Left ventricle myocardium inferior (tissue), 1 donor: ENCODE measurements at places on chromosomes 2 and 18. TPM values are rescaled to one million over a fixed set of nuclear protein-coding genes. Genes with fewer than 3 reads are reported as not detected.

- DNase-seq: no peak
Observed at GRCh38 chr2:31266804-31267203, 32.9 kb downstream of the EHD3 start.

GRCh38 chr2:156537141-156537540, 101.0 kb downstream of the GPD2 start:
- no peak for DNase-seq

DNA sequence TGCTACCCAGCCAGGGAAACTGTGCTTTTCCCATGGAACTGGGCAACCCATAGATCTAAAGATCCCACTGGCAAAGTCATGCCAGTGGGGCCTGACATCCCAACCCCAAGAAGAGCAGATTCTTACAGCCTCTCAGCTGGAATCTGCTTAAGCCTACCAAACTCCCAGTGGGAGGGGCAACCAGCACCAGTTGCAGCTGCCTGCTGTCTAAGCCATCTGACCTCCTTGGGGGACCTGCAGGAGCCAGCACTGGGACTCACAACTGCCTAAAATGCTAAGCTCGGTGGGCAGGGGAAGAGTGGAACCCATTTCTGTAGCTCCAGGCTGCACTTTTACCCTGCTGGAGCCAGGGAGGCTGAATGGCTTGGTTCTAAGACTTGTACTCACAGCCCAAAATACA, 770.7 kb upstream of the SLC8A1 start:
- DNase-seq: no peak

DNA sequence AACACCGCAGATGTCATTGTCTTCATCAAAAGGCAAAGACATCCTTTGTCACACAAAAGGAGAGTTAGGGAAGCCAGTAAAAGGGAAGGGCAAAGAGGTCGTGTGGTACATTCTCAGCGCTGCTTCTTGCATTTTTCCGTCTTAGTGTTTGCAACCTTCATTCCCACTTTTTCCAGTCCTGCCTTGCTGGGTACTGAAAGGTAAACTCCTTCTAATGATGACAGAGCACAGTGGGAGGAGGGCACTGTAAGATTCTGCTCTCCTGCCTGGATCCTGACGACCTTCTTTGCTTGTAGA, 424.3 kb upstream of the MEX3C start:
- DNase-seq: no peak

The FBXO36 gene
- 0.58 TPM for total RNA-seq

The CPLX4 gene
- not detected for total RNA-seq

DNA sequence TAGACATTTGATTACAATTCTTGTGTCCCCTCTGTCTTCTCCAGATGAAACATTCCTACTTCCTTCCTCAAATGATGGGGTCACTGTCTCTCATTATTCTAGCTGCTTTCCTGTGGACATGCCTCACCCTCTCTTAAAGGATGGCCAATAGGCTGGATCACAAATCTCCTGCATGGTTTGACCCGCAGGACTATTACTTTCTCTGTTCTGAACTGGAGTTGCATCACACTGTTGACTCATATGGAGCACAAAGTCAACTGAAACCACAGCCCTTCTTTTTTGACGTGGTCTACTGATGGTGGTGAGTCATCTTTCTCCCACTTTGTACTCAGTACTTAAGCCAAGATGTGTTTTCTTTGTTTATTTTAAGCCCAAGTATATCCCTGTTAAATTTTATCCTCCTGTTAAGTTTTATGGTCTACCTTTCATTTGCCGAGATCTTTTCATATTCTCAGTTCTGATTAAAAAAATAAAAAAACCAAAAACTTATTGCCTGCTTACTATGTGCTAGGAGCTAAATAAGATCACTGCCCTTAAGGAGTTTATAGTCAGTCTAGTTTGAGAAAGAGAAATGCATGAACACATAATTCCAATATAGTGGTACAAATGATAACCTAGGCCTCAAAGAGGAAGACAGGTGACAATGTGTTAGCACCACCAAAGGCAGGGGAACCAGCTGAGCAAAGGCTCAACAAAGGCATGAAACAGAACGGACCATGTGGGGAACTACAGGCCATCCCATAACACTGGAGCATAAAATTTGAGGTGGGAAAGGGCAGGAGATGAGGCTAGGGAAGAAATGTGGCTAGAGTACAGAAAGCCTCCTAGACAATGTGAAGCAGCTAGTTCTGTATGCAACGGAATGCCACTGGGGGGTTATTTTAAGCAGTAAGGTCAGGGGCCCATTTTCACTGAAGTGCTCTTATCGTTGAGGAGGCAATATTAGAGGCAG, 67.6 kb upstream of the ZFP36L2 start:
- DNase-seq: no peak

- DNase-seq: no peak
Observed at GRCh38 chr2:12068796-12069538, 322.5 kb downstream of the LPIN1 start.

The OR6B2 gene
- not detected for total RNA-seq

The RPIA gene
- total RNA-seq: 18.0 TPM

The ATP6V1C2 gene
- 0.69 TPM for total RNA-seq

DNA sequence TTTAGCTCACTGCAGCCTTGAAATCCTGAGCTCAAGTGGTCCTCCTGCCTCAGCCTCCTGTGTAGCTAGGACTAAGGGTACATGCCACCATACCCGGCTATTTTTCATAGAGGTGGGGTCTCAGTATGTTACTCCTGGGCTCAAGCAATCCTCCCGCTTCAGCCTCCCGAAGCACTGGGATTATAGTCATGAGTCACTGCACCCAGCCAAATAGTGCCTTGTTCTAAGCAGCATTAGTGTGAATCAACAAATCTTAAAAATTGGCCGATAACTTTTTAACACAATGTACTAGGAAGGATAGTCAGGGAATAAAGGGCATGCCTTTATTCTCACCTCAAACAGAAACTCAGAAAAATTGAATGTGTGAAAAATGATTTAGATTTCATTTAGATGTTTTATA, 51.6 kb downstream of the XRCC5 start:
- DNase-seq: no peak

The MEP1B gene
- total RNA-seq: not detected

The UBXN2A gene
- total RNA-seq: 18.5 TPM

The DES gene
- total RNA-seq: 15,954 TPM

DNA sequence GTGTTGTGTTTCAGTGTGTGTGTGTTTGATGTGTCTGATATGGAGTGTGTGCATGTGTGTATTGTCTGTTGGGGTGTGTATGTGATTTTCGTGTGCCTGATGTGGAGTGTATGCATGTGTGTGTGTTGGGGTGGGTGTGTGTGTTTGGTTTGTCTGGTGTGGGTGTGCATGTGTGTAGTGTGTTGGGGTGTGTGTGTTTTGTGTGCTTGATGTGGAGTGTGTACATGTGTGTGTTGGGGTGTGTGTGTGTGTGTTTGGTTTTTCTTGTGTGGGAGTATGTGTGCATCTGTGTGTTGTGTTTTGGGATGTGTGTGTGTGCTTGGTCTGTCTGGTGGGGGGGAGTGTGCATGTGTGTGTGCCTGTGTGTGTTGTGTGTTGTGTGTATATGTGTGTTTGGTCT, 247.4 kb upstream of the ST6GAL2 start:
- no peak for DNase-seq

DNA sequence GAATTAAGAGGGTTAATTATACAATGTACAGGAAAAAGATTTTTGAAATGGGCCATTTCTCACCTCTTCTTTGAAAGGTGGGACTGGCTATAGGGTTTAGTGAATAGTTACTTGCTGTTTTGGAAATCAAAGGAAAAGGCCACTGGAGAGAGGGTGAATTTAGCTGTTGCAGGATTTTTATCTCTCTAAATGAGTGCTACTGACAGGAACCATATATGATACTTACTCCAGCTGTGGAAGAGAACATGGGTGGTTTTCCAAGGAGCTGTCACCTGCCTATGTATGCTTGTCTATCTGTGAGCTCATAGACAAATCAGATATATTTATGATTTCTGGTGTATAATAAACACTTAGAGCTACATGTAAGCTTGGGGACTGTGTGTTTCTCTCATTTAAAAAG, 430.4 kb downstream of the MTX2 start:
- DNase-seq: no peak

DNA sequence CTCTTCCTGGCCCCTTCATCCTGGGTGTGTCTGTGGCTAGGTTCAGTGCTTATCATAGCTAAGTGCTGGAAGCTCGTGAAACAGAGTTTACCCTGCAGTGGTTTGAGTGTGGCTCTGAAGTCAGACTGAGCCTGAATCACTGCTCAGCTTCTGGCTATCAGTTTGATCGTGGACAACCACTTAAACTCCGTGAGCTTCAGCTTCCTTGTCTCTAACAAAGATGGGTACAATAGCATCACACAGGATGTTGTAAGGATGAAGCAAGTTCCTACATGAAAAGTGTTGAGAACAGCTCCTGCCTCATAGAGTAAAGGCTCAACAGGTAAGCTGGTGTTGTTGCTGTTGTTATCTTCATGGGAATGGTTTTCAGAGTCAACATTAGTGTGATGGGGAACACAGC, 210.3 kb downstream of the CLIP4 start:
- DNase-seq: no peak

DNA sequence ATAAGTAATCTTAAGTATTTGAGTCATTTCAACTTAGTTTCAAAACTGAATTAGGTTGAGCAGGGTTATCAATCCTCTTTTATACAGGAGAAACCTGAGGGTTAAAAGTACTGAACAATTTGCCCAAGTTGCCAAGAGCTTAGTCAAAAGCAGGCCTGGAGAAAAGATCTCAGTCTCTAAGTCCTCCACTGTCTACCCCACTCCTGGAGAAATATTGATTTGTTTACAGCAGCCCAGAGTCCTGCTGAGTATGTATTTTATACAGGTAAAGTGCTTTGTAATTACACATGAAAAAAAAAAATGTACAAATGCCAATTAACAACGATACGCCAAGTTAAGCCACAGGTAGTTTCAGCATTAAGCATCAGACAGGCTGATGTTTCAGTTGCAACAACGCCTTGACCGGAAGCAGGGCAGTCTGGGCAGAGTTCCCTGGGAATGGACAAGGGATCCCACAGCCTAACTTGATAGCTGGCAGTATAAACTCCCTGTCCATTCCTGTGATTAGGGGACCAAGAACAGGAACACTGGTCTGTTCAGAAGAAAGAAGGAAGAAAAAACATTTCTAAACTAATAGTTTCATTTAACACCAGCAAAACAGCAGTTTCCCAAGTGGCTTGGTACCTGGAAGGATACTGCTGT, 132.9 kb downstream of the MYO5B start:
- peak; percentile 62 for DNase-seq

DNA sequence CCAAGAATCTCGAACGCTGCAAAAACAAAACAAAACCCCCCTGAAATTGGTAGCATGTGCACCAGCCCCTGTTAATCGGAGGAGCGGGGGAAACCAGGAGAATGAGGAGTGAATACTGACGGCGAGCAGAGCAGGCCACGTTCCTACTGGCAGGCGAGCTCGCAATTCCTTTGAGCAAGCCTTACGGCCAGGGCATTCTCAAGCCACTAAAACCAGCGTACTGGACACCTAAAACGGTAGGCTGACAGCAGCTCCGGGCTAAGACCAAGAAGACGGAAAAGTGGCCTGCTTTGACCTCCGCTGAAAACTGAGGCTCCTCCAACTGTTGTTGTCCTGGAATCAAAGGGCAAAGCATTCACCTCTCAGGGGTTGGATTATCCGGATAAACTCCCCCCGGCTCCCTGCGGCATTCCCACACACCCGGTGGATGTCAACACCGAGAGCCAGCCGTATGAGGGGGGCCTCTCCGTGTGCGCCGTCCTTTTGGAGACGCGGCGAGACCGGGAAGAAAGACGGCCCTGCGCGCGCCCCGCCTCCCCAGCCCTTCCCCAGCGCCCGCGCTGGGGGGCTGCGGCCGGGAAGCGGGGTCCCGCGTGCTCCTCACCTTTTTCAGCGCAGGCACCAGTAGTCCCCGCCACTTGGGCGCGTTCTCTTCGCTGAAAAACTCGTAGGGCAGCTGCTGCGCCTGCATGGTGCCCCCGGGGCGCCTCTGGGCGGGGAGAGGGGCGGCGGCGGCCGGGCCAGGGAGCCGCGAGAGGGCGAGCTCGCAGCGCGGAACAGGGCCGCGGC, 925 bp downstream of the SOS1 start:
- DNase-seq: peak; percentile 46

- no peak for DNase-seq
Observed at GRCh38 chr2:241048149-241048948, 49.9 kb downstream of the SNED1 start.

GRCh38 chr18:45690975-45691815, 32.8 kb upstream of the SLC14A1 start:
- DNase-seq: peak; percentile 73

The STAT4 gene
- 0.82 TPM for total RNA-seq

GRCh38 chr18:21550510-21550970, 50.0 kb downstream of the ESCO1 start:
- no peak for DNase-seq

- peak; percentile 22 for DNase-seq
Observed at GRCh38 chr18:23071285-23071684, 64.0 kb upstream of the CABLES1 start.

The LOXL3 gene
- 4.7 TPM for total RNA-seq

GRCh38 chr2:60400462-60401246, 152.8 kb downstream of the BCL11A start:
- no peak for DNase-seq
